ENCODE measurements at places on chromosomes 6 and 20.

DNA sequence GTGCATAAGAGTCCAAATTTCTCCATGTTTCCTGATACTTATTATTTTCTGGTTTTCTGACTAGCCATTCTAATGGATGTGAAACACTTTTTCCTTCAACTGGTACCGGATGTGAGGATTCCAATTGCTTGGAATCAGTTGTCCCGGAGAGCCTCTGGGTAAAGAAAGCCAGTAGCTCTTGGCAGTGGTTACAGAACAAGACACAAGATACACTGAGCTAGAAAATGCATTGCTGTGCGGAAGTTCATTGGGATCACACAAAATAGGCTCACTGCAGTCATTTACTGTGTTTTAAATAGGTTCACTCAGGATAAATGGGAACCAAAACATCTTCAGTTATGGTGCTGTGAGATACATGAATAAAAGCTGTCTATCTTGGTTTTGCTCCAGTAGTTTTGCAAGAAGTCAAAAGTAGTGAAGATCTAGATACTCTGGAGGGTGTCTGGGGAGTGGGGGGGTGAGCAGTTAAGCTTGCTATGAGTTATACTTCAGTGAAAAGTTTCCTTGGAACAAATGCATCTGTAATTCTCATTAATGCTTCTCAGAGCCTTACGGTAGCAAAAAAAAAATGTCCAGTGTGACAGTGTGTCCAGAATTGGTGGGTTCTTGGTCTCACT lies 54.4 kb upstream of the RNF182 start:
- no peak for DNase-seq

DNA sequence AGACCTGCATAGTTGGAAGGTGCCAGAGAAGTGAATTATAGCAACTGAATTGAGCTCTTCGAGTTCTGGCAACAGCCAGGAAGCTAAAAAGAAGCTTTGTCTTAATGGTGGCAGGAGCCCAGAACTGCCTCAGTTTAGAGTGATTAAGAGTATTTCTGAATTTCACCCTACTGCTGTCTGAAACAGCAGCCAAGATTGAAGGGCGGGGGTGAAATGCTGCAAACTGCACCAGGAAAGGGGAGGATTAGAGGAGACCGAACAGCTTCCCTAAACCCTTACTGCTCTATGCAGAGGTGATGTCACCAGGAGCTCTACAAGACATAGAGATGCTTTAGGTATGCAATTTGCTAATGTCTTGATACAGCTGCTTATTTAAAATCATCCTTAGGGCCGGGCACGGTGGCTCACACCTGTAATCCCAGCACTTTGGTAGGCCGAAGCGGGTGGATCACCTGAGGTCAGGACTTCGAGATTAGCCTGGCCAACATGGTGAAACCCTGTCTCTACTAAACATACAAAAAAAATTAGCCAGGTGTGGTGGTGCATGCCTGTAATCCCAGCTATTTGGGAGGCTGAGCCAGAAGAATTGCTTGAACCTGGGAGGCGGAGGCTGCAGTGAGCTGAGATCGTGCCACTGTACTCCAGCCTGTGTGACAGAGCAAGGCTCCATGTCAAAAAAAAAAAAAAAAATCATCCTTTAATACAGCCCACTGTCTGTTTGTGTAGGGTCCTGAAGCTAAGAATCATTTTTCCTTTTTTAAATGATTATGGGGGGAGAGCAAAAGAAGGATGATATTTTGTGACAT lies 91.7 kb upstream of the IYD start:
- DNase-seq = no peak

DNA sequence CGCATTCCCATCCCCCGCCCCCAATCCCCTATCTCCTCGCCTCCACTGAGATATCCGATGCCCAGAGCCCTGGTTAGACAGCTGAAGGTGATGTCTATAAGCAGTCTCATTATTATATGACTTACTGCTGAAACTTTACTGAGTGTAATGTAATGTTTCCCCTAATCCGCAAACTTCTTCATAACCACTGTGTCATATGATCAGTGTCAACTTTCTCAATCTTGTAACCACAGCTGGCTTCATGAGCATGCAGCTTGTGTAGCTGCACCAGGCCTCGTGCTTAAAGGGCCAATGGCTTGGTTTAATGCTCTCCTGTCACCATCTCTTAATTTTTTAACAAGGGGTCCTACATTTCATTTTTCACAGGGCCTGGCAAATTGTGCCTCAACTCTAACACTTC lies 8.1 kb downstream of the ASIP start:
- no peak for DNase-seq

GRCh38 chr20:63022501-63022900 lies 15.7 kb upstream of the BHLHE23 start:
- DNase-seq = no peak

DNA sequence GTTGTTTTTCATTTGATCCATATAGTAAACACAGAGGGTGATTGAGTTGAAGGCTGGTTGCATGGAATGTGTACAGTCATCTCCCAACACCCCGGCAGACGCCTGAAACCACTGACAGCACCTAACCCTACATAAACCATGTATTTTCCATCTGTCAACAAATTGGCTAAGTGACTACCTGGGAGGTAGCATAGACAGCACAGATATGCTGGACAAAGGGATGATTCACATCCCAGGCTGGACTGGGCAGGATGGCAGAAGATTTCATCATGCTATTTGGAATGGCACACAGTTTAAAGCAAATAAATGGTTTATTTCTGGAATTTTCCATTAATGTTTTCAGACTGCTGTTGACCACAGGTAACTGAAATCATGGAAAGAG lies 4.4 kb upstream of the VIP start:
- DNase-seq = no peak

DNA sequence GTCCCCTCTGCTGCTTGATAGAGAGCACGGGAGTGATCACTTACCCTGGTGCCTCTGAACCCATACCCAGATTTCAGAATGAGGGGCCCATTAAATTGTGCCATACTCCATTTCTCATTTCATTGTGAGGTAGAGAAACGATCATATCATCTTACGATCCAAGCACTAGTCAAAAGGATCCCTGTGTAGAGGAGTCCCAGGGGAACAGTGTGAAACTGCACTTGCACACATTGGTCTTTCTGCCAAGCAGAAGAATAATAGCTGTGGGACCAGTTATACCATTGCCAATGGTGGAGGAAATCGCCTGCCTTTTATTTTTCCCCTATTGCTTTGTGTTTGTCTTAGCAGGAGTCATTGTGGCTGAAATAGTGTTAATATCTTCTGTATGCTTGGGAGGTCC lies 161.9 kb downstream of the FARS2 start:
- DNase-seq = no peak

- no peak for DNase-seq
Measured at GRCh38 chr20:40325006-40325568, 363.9 kb downstream of the MAFB start.

GRCh38 chr6:115898246-115898645 lies 162.4 kb downstream of the FRK start:
- DNase-seq = no peak

DNA sequence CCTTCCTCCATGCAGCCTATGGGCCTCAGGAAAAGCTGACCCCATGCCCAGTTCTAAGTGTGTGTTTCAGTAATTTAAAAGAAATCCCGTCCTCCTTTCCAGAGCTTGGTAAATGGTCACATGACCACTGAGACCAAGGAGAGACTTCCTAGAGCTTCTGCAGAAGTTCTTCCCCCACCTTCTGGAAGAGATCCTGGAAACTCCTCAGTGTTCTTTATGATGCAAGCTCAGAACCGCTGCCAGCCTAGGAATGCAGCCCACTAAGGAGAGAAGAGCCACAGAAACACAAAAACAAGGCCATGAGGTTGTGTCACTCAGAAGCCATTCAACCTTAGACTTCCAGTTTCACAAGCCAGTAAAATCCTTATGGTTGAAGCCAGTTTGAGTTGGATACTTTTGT lies 348.4 kb downstream of the TPBG start:
- DNase-seq = no peak

GRCh38 chr6:5128351-5128750 lies 43.2 kb downstream of the PPP1R3G start:
- no peak for DNase-seq

DNA sequence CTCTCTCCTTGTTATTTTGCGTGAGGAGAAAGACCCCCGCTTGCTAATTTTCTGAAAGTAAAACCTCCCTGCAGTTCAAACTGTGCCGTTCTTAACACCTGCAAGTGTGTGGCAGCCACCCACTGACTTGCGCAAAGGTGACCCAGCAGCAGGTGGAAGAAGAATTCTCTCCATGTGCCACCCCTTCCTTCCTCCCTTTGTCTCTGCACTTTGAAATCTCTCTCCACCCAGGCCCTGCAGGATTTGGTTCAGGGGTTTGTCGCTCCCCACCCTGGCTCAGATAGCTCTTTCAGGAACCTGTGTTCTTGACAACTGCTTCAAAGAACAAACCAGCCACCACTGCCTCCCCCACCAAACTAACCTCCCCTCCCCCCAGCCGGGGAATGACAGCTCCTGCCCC lies 41.4 kb downstream of the ZNF831 start:
- DNase-seq = no peak

DNA sequence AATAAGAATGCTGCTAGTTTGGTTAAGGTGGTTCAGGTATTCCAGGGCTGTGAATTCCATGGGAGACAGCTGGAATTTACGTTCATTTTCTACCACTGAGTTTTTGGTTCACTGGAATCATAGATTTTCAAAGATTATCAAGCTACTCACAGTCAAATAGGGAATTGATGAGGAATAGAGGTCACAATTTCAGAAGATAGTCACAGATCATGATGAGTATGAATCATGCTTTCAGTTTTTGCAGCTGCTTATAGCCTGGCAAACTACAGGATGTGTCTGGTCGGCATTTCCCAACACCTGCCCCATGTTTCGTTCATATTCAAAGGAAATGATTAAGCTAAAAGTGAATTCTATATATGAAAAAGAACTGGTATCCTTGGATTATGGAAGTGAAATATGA lies 58.7 kb downstream of the BCKDHB start:
- DNase-seq = no peak

- no peak for DNase-seq
Measured at GRCh38 chr6:104003803-104004516, 855.8 kb downstream of the HACE1 start.

- no peak for DNase-seq
Measured at GRCh38 chr6:38579010-38579628, 60.6 kb downstream of the BTBD9 start.

- DNase-seq = no peak
Measured at GRCh38 chr20:48192109-48192508, 406.8 kb upstream of the SULF2 start.

DNA sequence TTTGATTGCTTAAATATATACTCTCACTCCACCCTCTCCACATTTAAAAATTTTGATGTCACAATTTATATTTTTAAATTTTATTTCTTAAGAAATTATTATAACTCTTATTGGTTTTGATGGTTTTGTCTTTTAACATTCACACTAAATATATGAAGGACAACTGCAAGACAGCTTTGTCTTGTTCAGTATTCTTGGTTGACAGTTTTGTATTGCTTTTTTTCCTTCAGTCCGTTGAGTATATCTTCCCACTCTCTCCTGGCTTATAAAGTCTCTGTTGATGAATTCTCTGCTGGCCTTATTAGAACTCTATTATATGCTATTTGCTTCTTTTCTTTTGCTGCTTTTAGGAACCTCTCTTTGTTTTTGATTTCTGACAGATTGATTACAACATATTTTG lies 392.2 kb downstream of the C6orf118 start:
- DNase-seq = no peak

DNA sequence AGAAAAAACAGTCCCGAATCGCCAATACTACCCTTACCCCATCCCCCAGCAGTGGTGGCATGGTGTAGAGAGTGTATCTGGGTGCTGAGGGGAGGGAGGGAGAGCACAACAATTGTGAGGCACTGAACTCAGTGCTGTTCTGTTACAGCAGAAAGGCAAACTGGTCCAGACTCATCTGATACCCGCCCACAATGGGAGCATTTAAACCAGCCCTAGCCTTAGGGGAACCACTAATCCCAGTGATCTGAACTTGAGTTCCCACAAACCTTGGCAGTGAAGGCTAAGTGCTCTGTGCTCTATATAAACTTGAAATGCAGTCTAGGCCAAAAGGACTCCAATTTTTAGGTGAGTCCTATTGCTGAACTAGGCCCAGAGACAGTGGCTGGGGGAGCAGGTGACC lies 666.4 kb upstream of the PTCHD4 start:
- DNase-seq = no peak

DNA sequence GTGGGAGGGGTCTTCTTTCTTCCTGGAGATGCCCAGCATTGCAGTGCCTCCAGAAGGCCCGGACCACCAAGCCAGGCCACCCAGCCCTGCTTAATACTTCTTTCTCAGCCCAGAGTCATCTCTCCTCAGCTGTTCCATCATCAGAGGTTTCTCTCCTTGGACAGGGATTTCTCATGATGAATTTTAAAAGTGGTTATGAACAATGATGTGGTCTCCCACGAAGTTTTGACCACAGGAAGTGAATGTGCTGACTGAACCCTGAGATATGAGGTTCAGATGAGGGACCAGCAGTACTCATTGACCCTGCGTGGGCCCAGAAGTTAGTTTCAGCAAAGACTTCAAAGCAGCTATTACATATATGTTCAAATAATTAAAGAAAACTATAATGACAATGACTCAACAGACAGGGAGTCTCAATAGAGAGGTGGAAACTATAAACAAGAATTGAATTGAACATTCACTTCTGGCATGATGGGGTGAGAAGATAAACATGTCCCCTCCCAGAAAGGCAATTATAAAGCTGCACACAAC lies 114.5 kb upstream of the SLC22A16 start:
- DNase-seq = no peak
